ENCODE measurements at places on chromosomes 3 and 15. TPM values are rescaled to one million over a fixed set of nuclear protein-coding genes. Genes with fewer than 3 reads are reported as not detected.

The STRC gene
- 0.17 TPM for total RNA-seq

- DNase-seq, result no peak
Observed at GRCh38 chr3:151548195-151548594, 87.3 kb upstream of the IGSF10 start.

The RASGRP1 gene
- 0.27 TPM for total RNA-seq

GRCh38 chr3:20039765-20040547 is at the start of gene KAT2B:
Gene KAT2B (plus strand): TSS chr3:20040446. CDS start chr3:20040478, 32 bp downstream.
- peak; percentile 56 for DNase-seq

DNA sequence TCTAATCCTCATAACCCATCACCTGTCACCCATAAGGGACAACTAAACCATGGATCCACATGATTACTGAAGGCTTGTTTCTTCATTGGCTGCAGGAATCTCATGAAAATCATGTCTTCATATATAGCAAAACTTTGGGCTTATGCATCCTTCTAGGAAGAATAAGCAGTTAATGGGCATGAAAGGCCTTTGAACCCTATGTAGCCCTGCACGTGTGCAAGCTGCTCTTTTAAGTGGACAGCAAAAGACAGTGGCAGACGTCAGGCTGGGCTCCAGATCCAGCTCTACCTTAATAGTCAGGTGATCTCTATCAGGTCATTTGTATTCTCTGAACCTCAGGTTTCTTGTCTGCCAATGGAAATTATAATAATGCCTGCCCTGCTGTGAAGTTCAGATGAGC is 18.9 kb downstream of the CYP19A1 start:
- no peak for DNase-seq

The IRAK2 gene
- 2.2 TPM for total RNA-seq

DNA sequence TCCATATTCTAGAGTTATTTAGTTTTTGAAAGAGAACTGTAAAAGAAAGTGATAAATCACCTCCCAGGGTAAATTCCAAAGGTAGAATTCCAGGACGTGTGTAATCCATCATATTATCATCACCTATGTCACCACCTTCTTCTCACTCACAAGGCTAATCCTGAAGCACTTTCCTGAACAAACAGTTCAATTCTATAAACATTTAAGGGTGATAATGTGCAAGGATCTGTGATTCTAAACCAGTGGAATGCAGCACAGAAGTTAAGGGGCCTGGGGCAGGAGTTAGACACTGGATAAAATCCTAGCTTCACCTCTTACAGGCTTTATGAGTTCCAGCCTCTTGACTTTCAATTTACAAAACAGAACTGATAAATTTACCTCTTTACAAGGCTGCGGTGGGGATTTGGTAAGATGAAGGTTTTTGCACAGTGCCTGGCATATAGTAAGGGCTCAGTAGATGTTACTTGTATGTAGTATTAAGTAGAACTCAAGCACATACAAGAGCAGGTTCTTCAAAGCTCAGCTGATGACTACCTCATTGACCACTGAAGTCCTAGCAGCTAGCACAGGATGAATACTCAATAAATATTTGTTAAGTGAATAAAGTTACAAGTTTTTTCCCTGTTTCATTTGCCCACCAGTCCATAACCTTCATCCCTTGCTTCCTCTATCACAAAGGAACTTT is 47.3 kb upstream of the CCDC80 start:
- DNase-seq, result no peak

DNA sequence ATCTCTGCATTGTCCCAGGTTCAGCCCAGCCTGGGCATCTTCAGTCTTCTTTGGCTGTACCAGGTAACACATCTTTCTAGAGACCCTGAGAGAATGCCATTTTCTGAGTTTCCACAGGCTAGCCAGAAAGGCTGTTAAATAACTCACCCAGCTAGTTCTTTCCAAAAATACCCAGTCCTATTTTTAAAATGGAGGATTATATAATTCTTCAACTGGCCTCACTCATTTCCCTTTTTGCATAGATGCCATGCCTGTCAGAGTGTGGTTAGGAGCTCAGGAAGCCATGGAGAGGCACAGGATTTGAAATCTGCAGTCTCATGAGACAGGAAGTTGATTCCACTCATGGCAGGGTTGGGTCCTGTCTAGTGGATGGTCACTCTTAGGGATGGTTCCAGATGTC is 39.8 kb downstream of the CEMIP start:
- no peak for DNase-seq

DNA sequence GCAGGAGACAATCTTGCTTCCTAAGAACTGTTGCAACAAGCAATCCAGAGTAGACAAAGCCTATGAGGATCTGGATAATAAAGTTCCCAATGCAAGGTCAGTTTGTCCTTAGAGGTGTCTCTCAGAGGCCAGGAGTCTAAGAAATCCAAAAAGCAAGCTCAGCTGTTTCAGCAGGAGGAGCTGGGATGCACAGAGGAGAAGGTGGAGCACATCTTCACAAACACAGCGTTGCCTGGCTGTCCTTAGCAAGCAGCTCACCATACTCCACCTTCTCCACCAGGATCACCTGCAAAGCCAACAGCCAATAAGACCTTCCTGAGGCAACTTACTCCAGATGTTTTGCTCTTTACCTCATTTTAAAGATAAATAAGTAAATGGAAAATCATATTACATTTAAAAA is 365 bp downstream of the ZBED2 start:
- no peak for DNase-seq

The GPR160 gene
- 2.1 TPM for total RNA-seq

Measured in NCI-H460 (cell line).